Activated CD4-positive, alpha-beta memory T cell treated with anti-CD3 and anti-CD28 coated beads, Interleukin-2, amount 10 ng/mL, durations not matched to agents 7 days and 5 days (primary cell): ENCODE measurements at places on chromosomes 6 and 20.

DNA sequence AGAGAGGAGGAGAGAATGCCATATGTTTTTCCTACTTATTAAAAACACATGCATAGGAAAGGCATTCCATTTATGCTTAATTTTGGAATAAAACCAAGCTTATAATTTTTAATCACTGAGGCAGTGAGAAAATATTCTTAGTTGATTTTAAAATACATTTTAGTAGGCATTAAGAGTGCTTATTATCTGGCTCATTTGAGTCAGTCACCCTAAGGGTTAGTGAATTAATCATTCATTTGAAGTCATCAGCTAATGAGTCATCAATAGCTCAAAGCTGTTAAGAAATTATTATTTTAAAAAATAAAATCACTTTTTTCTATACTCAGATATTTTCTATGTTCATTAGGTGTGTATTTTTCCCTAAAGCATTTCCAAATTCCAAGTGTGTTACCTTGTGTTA lies 81.6 kb downstream of the TMEM200A start:
- DNase-seq: no peak

DNA sequence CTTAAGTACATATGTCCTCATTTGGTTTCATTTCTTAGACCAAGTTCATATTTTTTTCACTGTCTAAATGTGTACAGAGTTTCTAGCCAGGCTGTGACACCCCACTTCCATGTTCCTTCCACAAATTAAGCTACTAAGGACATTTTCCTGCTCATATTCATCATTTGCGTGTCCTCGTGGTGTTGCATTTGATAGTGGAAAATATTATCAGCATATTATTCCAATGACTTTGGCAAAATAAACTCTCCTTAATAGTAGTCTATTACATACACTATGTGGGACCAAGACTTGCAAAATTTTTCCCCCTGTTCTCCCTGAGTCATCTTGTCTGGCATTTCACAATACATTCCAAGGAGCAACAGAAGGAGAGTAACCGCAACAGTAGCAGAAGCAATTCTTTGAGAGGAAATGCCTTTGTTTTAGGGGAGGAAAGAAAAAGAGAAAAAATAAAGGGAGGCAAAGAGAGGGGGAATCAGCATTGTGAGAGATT lies 599.2 kb downstream of the COL12A1 start:
- DNase-seq: no peak

- DNase-seq: no peak
These were observed 8.5 kb upstream of the PACSIN1 start for GRCh38 chr6:34457382-34457741.

- DNase-seq: no peak
These were observed 20.0 kb downstream of the KHDRBS2 start for GRCh38 chr6:62265906-62266525.

- DNase-seq: no peak
These were observed 468.7 kb downstream of the FRK start for GRCh38 chr6:115592025-115592424.

DNA sequence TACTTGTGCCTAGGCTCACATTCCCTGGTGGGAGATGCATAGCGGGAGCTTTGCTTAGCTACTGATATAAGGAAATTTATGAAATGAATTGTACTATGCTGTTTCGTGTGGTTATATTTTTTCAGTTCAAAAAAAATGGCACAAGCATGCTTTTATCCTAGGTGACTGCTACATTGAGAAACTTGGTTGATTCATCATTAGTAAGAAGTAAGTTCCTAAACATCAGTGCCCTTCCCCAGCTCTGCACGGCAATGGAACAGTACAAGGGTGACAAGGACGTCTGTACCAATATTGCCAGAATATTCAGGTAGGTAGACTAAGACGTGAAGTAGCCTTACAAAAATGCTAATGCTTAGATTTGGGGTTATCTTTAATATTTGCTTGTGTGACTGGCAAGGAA lies 79.7 kb downstream of the ARMC2 start:
- DNase-seq: no peak

DNA sequence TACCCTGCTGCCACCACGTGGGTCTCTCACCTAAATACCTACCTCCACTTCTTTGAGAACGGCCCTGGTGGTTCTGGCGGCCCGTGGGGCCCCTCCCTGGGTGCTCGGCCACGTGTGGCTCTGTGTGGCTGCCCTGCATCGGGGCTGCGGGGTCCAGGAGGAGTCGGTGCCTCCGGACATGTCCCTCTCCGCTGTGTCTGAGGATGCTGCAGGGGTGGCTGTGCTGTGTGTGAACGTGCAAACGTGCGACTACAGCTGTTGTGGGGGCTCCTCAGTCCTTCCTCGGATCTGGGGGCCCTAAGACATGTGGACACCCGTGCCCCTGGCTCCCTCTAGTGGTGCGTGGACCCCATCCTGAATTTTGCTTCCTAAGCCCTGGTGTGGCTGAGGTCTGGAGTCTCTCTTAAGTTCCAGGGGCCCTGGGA lies 691.8 kb downstream of the QKI start:
- no peak for DNase-seq

DNA sequence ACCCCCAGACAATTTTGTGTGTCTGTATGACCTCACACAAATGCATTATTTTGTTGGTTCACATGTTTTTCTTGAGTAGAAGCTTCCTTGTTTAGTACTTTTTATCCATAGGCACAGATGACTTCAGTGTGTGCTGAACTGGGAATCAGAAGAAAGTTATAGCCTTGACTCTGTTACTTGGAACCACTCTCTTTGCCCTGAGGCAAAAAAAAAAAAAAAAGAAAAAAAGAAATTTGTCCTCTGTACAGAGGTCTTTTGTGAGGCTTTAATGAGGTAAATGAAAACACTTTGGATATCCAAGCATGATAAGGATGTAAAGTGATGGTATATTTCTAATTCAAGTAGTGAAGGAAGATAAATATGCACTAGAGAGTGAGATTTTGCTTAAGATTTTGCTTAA lies 51.9 kb downstream of the TRMT11 start:
- no peak for DNase-seq

DNA sequence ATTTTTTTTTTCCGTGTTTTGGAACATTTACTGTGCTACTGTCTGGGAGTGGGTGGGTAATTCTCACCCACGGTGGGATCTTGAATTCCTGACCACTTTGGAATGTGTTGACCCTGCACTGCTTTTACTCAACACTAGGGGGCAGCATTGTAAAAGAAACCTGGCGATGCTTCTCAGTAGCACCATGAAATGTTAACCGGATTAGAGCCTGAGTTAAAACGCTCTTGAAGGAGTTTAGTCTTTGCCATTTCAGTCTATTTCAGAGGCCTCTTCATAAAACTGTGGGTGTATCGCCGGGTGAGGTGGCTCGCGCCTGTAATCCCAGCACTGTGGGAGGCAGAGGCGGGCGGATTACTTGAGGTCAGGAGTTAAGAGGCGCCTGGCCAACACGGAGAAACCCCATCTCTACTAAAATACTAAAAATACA lies 114.4 kb upstream of the PRND start:
- peak; percentile 60 for DNase-seq

DNA sequence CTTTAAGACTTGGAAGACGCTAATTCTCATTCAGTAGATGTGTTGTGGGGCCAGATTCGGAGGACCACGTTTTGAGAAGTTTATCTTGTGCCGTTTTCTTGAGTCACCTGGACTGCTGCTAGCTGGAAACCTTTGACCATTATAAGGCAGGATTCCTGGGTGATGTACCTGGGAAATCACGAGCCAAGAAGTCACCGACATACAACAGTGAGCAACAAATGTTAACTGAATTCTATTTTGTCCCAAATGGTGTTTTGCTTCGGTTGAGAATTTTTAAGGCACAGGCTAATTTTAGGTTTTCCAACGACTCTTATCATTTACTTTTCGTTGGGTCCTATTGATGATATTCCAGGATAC lies 93.4 kb upstream of the BTN3A2 start:
- DNase-seq: no peak

DNA sequence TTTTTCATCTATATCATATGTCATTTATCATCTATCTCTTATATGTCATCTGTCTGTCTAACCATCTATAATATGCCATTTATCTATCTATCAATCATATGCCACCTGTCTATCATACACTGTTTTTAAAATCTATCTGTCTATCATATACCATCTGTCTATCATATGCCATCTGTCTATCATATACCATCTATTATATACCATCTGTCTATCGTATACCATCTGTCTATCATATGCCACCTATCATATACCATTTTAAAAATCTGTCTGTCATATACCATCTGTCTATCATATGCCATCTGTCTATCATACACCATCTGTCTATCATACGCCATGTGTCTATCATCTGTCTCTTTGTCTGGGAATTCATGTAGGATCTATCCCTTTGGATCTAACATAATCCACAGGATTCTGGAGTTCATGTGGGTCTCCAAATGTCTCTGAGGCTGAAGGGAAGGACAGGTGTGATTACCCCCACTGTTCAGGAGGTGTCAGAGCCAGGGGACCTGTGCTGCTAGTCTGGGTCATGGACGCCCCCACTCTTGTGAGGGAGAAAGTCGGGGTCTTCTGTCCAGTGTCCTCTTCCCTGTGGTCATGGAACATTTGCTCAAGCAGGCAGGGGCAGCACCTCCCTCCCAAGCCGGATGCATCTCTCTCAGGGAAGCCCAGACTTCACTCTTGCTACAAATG lies 36.9 kb upstream of the FRMD1 start:
- DNase-seq: no peak

DNA sequence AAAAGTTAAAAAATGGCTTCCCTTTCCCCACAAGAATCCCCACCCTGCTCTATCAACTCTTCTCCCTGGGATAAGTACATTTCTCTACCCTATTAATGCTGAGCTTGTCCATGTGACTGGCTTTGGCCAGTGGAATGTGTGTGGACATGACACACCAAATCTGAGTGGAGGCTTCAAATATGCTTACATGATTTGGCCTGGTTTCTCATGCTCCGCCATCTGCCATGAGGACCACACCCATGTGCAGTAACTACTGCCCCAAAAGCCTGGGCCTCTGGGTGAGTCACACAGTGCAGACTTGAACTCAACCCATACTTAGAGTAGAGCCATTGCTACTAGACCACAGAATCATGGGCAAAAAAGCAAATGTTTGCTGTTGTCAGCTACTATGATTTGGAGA lies 65.4 kb downstream of the PRND start:
- DNase-seq: no peak

DNA sequence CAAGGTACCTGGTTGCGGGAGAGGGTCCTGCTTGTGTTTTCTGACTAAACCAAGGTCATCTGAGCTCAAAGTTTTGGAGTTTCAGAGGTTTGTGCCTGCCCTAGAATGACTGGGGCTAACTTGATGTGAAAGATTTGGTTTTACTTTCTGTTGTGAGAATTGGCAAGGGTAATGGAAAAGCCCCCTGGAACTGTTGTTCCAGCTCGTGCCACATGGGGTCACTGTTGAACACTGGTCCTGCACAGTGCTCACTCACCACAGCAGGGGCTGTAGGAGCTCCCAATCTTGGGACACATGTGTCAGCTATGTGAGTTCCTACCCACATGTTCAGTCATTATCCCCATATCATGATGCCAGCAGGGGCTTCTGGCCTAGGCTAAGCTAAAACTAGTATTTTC lies 6.5 kb downstream of the TGM6 start:
- DNase-seq: peak; percentile 76

DNA sequence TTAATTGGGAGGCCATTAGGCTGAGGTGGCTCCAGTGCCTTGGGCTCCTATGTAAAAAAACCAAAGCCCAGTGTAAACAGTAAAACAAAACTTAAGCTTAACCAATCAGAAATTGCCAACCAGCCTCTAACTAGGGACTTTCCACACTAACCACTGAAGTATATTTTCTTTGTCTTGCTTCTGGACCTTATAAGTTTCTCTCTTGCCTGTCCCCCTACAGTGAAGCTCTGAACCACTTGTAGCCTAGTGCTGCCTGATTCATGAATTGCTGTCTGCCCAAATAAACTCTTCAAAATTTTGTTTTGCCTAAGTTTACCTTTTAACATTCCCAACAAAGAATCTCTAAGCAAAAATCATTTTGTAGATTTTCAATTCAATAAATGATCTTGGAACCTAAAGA lies 28.2 kb downstream of the POPDC3 start:
- DNase-seq: no peak

- DNase-seq: no peak
These were observed 183.3 kb downstream of the FOXC1 start for GRCh38 chr6:1792989-1793388.

DNA sequence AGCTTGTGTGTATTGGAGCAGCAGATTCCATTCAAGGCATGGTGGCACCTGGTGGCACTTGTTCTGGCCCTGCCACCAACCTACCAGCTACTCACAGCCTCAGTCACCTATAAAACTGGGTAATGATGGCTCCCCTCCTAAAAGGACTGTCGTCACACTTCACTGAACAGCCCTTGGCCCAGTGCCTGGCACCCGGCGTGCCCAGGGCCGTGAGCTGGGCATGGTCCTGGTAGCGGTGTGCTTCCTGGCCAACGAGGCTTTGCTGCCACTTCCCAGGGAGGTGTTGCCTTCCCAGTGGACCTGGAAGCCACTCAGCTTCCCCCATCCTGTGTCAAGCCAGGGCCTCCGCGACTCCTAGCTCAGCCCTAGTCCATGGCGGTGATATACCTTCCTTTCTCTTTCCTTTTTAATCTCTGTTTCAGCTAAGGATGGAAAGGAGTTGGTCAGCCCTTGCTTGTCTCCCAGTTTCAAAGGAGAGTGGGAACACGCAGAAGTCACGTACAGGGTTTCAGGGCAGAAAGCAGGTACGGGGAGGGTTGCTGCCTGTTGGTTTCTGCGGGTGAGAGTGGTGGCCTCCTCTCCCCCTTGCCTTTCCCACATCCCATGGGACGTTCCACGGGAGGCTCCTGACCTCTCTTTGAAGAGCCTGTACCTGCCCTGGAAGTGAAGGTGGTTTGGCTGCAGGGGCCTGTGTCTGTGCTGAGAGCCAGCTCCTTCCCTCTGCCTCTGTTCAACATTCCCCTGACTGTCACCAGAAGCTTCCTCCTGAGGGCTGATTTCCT lies 25.5 kb downstream of the ENTPD6 start:
- DNase-seq: no peak

DNA sequence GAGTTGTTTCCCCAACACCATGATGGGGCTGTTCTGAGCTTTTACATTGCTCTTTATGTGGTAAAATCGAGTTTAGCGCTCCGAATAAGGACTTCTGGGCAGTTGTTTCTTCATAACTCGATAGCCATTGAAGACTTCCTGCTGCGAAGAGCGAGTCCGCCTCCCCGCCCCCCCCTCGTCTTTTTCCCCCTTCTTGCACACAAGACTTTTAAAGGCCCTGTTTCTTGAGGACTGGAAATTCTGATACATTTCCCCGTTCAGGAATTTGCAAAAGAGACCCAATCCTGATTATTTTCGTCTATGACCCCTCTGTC lies 1.5 kb upstream of the CITED2 start:
- no peak for DNase-seq

- DNase-seq: no peak
These were observed 7.8 kb downstream of the ABHD12 start for GRCh38 chr20:25382704-25383370.

DNA sequence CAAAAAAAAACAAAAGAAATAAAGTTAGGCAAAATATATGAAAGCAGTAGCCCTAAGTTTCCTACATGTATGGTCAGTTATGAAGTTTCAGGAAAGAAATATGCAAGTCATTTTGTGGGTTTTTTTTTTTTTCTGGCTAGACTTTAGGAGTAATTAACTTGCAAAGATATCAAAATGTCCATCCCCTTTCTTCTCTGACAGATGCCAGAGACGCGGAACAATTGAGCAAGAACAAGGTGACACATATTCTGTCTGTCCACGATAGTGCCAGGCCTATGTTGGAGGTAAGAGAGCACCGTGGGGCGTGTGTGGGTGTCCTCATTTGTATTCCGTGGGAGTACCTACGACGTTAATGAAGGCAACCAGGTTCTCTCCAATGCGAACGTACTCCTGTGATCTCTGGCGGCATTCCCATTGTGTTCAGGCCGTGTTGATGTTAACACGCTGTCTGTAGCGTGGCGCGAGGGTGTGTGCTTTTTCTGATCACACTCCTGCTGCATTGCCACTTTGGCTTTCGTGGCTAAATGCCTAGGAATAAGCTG lies 19.5 kb downstream of the DUSP22 start:
- no peak for DNase-seq

GRCh38 chr20:51399006-51399890 lies 143.3 kb downstream of the NFATC2 start:
- DNase-seq: no peak
